Memory B cell (primary cell): ENCODE measurements at places on chromosomes 1 and 21.

GRCh38 chr1:234405676-234406075, 32.4 kb downstream of the COA6 start:
- H3K36me3 ChIP-seq: peaks cover 15% of the 10 kb centered on the region
- peaks cover 10% of the 10 kb centered on the region for H3K4me1 ChIP-seq
- H3K4me3 ChIP-seq: no peak overlapping the region
- DNase-seq: no peak

GRCh38 chr1:51190961-51191360, 45.1 kb upstream of the RNF11 start:
- no peaks in the 10 kb centered on the region for H3K4me1 ChIP-seq
- no peak for DNase-seq
- H3K27me3 ChIP-seq: peaks cover 1% of the 10 kb centered on the region
- no peaks in the 10 kb centered on the region for H3K36me3 ChIP-seq

GRCh38 chr1:58333511-58333910, 213.0 kb downstream of the OMA1 start:
- H3K27ac ChIP-seq: no peak overlapping the region
- DNase-seq: no peak
- H3K36me3 ChIP-seq: peaks cover 12% of the 10 kb centered on the region

- no peaks in the 10 kb centered on the region for H3K4me1 ChIP-seq
- DNase-seq: no peak
- H3K36me3 ChIP-seq: no peaks in the 10 kb centered on the region
- no peak overlapping the region for H3K4me3 ChIP-seq
- H3K27me3 ChIP-seq: no peaks in the 10 kb centered on the region
These were observed 6.7 kb downstream of the GRIK1 start for GRCh38 chr21:29933088-29933487.

- H3K36me3 ChIP-seq: no peaks in the 10 kb centered on the region
- no peaks in the 10 kb centered on the region for H3K27me3 ChIP-seq
- H3K4me1 ChIP-seq: peaks cover 22% of the 10 kb centered on the region
- H3K27ac ChIP-seq: peak overlapping the region; percentile 77
These were observed 7.6 kb upstream of the LBR start for GRCh38 chr1:225435487-225435886.

DNA sequence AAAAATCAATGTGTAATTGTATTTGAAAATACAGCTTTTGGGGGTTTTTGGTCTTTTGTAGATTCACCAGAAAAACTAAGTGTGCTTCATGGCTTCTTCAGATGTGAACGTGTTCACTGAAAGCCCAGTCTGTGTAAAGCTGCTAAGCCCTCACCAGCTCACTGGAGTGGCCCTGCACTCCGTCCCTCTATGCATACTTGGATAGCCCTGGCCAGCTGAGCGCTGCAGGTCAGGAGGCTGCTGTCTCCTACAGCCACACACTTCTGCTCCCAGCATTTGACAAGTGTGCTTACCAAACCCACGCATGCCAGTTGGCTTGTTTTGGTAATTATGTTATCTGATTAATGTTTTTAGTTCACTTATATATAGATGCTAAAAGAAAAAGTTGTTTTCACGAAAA, 163.5 kb downstream of the TLR5 start:
- H3K27ac ChIP-seq: no peak overlapping the region
- peaks cover 6% of the 10 kb centered on the region for H3K36me3 ChIP-seq
- no peaks in the 10 kb centered on the region for H3K4me1 ChIP-seq
- H3K4me3 ChIP-seq: no peak overlapping the region

DNA sequence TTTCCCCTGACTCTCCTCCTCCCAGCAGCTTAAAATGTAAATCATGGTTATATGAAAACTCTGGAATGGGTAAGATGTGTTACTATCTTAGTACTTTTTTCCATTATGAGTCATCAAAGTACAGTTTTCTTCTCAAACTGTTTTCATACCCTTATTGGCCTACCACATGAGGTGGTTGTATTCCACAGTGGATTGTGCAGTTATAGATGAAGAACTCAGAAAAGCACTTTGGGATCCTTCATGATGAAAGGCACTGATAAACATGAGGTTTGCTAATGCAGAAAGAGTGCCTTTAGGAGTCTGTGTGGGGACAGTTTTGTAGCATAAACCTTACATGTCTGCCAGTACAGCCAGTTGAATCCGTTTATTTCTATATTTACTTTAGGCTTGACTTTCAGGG, 32.0 kb upstream of the MYOCOS start:
- no peak for DNase-seq
- no peaks in the 10 kb centered on the region for H3K27me3 ChIP-seq
- H3K27ac ChIP-seq: no peak overlapping the region
- H3K4me1 ChIP-seq: no peaks in the 10 kb centered on the region
- H3K36me3 ChIP-seq: peaks cover 42% of the 10 kb centered on the region

DNA sequence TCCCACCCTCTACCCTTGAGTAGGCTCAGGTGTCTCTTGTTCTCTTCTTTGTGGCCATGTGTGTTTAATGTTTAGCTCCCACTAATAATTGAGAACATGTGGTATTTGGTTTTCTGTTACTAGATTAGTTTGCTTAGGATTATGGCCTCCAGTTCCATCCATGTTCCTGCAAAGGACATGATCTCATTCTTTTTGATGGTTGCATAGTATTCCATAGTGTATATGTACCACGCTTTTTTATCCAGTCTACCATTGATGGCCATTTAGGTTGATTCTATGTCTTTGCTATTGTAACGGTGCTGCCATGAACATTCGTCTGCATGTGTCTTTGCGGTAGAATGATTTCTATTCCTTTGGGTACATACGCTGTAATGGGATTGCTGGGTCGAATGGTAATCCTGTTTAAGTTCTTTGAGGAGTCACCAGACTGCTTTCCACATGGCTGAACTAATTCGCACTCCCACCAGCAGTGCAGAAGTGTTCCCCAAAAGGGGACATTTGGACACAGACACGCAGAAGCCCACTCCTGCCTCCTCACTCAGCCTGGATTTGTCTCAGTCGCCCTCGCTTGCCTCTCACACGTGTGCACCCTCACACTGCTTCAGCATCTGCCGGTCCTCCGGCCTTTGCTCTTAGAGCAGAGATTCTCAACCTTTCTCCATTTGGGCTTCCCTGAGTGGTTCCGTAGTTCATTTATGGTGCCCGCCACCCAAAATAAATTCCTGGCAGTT, 3.7 kb downstream of the MX2 start:
- peak overlapping the region; percentile 32 for H3K27ac ChIP-seq
- H3K27me3 ChIP-seq: no peaks in the 10 kb centered on the region
- peaks cover 11% of the 10 kb centered on the region for H3K36me3 ChIP-seq
- DNase-seq: no peak

- no peaks in the 10 kb centered on the region for H3K27me3 ChIP-seq
- peaks cover 11% of the 10 kb centered on the region for H3K36me3 ChIP-seq
- peaks cover 11% of the 10 kb centered on the region for H3K4me1 ChIP-seq
- DNase-seq: no peak
These were observed 21.9 kb downstream of the FAM20B start for GRCh38 chr1:179047636-179047997.

DNA sequence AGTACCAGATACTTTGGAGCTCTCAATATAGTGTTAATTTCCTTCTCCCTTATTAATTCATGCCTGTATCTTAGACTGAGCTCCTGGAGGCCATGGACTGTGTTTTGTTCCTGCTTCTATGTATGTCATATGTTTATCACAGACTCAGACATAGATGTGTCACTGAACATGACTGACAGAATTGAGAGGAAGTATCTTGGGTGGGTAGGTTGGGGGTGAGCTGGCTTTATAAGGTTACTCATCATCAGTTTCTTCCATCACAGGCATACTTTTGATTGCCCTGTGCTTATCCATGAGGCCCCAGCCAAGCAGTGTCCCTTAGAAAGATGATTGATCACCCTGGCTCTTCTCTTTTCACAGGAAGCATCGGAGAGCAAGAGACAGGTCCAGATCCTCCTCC, 5.6 kb upstream of the SH3D21 start:
- peaks cover 14% of the 10 kb centered on the region for H3K4me1 ChIP-seq
- no peak overlapping the region for H3K4me3 ChIP-seq
- no peaks in the 10 kb centered on the region for H3K27me3 ChIP-seq
- peaks cover 30% of the 10 kb centered on the region for H3K36me3 ChIP-seq

DNA sequence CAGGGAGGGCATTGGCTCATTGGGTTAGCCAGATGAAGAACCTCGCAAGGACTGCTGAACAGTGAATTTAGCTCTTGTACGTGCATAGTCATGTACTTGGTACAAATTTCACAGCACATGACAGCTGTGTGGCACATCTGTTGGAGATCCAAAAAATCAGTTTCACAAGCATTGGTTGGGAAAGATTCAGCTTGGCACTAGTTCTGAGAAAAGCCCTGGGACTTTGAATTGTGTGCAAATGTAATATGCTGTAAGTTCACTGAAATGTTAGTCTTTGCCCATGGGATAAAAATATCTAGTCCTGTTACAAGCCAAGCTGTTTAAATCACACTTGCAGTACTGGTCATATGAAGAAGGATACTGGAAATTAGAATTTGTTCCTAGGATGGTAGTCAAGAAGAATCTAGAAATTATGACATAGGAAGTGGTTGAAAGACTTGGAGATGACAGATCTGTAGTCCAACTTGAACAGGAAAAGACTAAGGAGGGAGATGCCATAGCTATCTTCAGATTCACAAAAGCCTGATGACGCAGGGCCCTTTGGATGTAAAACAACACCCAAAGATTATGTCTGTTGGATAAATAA, 19.2 kb downstream of the LAMC2 start:
- no peaks in the 10 kb centered on the region for H3K4me1 ChIP-seq
- no peak overlapping the region for H3K4me3 ChIP-seq
- no peak overlapping the region for H3K27ac ChIP-seq
- no peaks in the 10 kb centered on the region for H3K36me3 ChIP-seq
- peaks cover 10% of the 10 kb centered on the region for H3K27me3 ChIP-seq

GRCh38 chr1:115492880-115493279, 148.9 kb upstream of the VANGL1 start:
- no peaks in the 10 kb centered on the region for H3K4me1 ChIP-seq
- DNase-seq: no peak

DNA sequence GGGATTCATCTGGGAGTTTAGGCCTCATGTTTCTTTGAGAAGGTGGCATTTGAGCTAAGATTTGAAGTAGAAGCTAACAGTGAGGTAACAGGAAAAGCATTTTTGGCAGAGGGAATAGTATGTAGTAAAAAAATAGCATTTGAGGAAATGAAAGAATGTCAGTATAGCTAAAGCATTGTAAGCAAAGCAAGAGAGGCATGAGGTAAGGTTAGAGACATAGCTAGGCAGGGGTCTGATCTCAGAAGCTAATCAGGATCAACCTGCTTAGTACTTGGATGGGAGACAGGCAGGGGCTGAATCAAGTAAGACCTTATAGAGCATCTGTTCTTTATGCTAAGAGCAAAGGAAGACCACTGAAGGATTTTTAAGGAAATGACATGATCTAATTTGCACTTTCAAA, 4.0 kb downstream of the POLR3C start:
- no peak for DNase-seq
- peaks cover 14% of the 10 kb centered on the region for H3K4me1 ChIP-seq
- H3K27ac ChIP-seq: no peak overlapping the region
- H3K27me3 ChIP-seq: no peaks in the 10 kb centered on the region
- H3K36me3 ChIP-seq: peaks cover 46% of the 10 kb centered on the region

DNA sequence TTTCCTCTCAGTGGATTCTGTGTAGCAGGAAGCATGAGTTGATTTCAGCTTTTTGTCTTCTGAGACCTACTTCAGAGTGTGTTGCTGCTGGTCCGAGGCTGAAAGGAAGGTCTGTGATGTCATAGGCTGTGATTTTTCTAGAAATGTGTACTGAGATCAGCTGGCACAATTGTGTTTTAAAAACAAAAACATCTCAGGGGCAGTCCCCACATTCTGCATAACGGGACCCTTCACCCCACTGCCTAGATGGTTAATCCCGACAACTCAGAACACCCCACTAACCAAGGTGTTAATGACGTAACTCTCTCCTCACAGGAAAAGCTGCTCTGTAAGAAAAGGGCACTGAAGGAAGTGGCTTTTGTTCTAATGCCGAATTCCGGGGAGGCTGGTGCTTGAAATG, 59.8 kb upstream of the PPP2R5A start:
- no peak overlapping the region for H3K4me3 ChIP-seq
- peaks cover 3% of the 10 kb centered on the region for H3K27me3 ChIP-seq
- H3K36me3 ChIP-seq: no peaks in the 10 kb centered on the region
- peaks cover 3% of the 10 kb centered on the region for H3K4me1 ChIP-seq
- no peak for DNase-seq
- H3K27ac ChIP-seq: no peak overlapping the region

GRCh38 chr1:158272681-158273080, 17.0 kb upstream of the CD1C start:
- H3K27ac ChIP-seq: no peak overlapping the region
- no peak overlapping the region for H3K4me3 ChIP-seq
- no peak for DNase-seq
- peaks cover 18% of the 10 kb centered on the region for H3K4me1 ChIP-seq

GRCh38 chr1:16421201-16421600, 16.0 kb downstream of the SPATA21 start:
- peak overlapping the region; percentile 74 for H3K4me3 ChIP-seq
- H3K4me1 ChIP-seq: peaks cover 17% of the 10 kb centered on the region
- H3K27ac ChIP-seq: peak overlapping the region; percentile 60
- no peaks in the 10 kb centered on the region for H3K36me3 ChIP-seq
- H3K27me3 ChIP-seq: peaks cover 12% of the 10 kb centered on the region

GRCh38 chr21:45027241-45028196, 46.9 kb upstream of the ADARB1 start:
- no peaks in the 10 kb centered on the region for H3K4me1 ChIP-seq
- no peak overlapping the region for H3K4me3 ChIP-seq
- H3K27me3 ChIP-seq: peaks cover 9% of the 10 kb centered on the region
- no peak overlapping the region for H3K27ac ChIP-seq
- no peak for DNase-seq

DNA sequence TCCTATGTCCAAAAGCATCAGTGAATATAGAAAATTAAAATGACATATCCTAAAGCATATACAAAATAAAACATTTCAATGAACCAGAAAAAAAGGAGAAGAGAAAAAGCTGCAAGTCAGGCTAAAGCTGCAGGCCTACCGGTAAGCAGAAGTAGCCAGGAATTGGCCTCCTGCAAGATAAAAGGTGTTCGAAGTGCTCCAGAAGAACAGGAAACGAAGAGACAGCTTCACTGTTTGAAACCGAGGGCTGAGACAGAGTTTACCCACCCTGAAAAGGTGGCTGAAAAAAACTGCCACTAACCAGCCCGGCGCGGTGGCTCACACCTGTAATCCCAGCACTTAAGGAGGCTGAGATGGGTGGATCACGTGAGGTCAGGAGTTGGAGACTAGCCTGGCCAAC, 37.4 kb downstream of the NSL1 start:
- peak overlapping the region; percentile 54 for H3K4me3 ChIP-seq
- peaks cover 8% of the 10 kb centered on the region for H3K36me3 ChIP-seq
- no peaks in the 10 kb centered on the region for H3K27me3 ChIP-seq
- peak overlapping the region; percentile 81 for H3K27ac ChIP-seq
- H3K4me1 ChIP-seq: peaks cover 33% of the 10 kb centered on the region
- DNase-seq: no peak

DNA sequence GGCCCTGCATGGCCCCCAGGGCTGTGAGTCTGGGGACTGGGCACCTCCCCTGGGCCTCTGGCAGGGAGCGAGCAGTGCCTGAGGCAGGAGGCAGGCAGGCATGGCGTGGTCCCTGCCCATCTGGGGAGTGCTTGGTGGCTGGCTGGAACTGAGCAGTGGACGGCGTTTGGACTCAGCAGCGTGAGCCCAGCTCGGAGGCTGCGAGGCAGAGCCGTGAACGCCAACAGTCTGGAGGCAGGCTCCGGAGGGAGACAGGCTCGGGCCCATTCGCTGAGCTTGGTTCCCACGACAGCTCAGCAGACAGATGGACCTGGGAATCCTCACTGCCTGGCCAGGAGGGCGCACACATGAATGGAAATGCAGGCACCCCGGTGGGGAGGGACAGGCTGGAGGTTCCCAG, 160.7 kb upstream of the POU3F1 start:
- peaks cover 5% of the 10 kb centered on the region for H3K4me1 ChIP-seq
- DNase-seq: no peak
- peaks cover 8% of the 10 kb centered on the region for H3K27me3 ChIP-seq
- no peak overlapping the region for H3K4me3 ChIP-seq
